ENCODE measurements at places on chromosomes 2 and 18. TPM values are rescaled to one million over a fixed set of nuclear protein-coding genes. Genes with fewer than 3 reads are reported as not detected.

DNA sequence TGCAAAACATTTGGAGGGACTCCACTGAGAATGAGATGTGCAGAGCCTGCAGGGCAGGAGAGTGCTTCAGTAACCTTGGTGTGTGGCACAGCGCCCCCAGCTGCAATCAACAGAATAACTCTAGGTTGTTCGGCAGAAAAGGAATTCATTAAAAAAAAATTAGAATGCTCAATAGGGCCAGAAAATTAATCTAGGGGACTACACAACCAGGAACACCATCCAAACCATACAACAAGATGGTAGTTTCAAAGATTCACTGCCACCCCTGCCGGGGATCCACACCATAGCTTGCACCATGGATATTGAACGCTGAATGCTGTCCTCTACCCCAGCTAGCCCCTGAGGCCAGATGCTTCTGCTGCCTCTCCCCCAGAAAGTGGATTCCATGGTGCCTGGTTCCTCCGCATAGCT, 50.1 kb downstream of the THUMPD2 start:
- H3K4me1 ChIP-seq = peaks cover 4% of the 10 kb centered on the region
- peaks cover 4% of the 10 kb centered on the region for H3K27me3 ChIP-seq

DNA sequence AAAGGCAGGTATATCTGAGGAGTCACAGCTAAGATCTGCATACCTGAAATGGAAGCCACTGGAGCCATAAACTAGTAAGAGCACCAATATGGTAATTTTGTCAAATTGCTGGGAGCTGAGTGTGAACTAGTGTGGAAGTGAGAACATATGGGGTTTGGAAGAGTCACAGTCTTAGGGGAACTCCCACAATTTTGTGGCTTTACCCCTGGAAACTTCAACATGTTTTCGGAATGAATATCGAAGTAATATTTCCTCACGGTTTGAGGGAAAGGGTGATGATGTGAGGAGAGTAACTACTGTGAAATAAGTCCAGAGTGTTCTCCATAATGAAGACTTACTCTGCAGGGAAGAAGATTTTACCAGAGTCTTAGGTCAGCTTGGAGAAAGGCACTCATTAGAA, 565.9 kb downstream of the RIT2 start:
- H3K36me3 ChIP-seq = no peaks in the 10 kb centered on the region
- no peaks in the 10 kb centered on the region for H3K27me3 ChIP-seq
- no peak overlapping the region for H3K4me3 ChIP-seq
- no peak overlapping the region for H3K27ac ChIP-seq
- no peak for DNase-seq
- H3K4me1 ChIP-seq = no peaks in the 10 kb centered on the region

GRCh38 chr2:185895828-185896693, 157.5 kb downstream of the FSIP2 start:
- no peak overlapping the region for H3K4me3 ChIP-seq
- no peaks in the 10 kb centered on the region for H3K36me3 ChIP-seq
- no peaks in the 10 kb centered on the region for H3K27me3 ChIP-seq
- no peak overlapping the region for H3K27ac ChIP-seq
- no peaks in the 10 kb centered on the region for H3K4me1 ChIP-seq

GRCh38 chr2:181742922-181743722, 62.8 kb upstream of the NEUROD1 start:
- no peak overlapping the region for H3K27ac ChIP-seq
- no peak for DNase-seq
- H3K4me1 ChIP-seq = no peaks in the 10 kb centered on the region
- peaks cover 10% of the 10 kb centered on the region for H3K27me3 ChIP-seq
- H3K4me3 ChIP-seq = no peak overlapping the region
- H3K36me3 ChIP-seq = no peaks in the 10 kb centered on the region

DNA sequence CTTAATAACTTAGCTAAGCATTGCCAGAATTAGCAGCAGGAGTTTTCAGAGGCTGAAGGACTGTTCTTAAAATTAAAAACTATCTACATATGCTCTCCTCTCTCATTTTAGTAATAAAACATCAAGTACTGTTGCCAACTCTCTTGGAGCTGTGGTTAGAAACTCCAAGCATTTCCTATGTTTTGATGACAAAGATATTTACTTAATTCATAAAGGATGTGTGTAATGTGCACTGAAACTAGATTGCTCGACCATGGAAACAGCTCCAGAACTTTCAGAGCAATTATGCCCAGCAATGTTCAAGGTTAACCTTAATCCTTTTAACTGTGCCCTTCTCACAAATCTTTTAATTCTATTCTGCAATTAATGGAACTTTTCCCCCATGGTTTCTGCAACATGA, 8.4 kb downstream of the GRP start:
- H3K27me3 ChIP-seq = peaks cover 36% of the 10 kb centered on the region
- H3K4me1 ChIP-seq = no peaks in the 10 kb centered on the region
- no peaks in the 10 kb centered on the region for H3K36me3 ChIP-seq

GRCh38 chr2:44579837-44580230, 218.1 kb downstream of the CAMKMT start:
- no peak overlapping the region for H3K27ac ChIP-seq
- H3K36me3 ChIP-seq = peaks cover 2% of the 10 kb centered on the region
- H3K27me3 ChIP-seq = no peaks in the 10 kb centered on the region
- DNase-seq = no peak
- peaks cover 22% of the 10 kb centered on the region for H3K4me1 ChIP-seq

DNA sequence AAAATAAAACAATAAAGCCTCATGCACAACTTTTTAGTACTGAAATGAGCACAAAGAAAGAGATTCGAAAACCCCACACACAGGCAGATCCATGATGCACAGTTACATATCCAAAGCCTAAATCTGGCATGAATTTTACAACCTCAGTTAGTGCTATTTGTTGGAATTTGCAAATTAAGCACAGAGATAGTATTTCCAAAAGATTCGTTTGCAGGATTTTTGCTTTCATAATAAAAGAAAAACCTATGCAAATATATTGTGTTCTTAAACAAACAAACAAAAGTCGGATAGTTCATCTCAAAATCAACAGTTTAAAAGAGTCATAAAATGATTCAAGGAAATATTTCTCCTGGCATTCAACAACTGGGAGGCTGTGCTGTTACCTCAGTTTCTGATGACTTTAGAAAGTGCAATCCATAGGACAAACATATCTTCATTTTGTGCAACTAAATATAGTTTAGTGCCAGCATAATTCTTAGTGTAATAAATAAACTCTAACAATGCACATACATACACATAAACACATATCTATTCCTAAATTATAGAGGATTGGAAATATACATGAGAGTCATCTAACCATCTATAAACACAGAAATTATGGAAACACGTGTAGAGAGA, 10.8 kb downstream of the PAX3 start:
- H3K27ac ChIP-seq = no peak overlapping the region
- no peaks in the 10 kb centered on the region for H3K36me3 ChIP-seq
- peaks cover 62% of the 10 kb centered on the region for H3K27me3 ChIP-seq

DNA sequence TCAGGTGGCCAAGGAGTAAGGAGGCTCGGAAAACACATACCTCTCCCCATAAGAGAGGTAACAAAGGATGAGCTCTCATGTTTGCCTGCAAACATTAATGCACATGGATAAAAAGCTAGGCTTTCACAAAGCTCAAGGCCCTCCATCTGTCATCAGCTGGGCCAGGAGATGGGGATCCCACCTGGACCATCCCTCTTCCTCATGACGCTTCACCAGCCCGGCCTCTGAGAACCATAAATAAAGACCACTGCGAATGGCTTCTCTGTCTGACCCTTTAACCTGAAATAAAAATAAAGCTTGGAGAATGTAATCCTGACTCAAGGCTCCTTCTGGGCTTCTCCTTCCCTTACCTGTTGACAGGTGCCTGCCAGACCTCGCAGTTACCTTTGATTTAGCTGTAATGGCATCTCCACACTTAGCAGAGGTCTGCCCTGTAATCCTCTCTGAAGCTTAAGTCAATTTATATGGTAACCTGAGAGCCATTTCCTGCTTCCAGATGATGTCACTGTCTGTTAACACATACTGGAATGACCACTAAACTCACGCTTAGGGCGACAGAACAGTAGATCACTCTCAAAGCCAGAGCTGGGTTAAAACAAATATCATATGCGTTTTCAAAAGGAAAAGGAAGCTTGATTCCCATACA, 29.3 kb upstream of the FOXI3 start:
- DNase-seq = no peak
- H3K4me3 ChIP-seq = no peak overlapping the region
- H3K27me3 ChIP-seq = peaks cover 5% of the 10 kb centered on the region

GRCh38 chr18:42773870-42774269, 341.6 kb downstream of the RIT2 start:
- no peak overlapping the region for H3K27ac ChIP-seq
- H3K36me3 ChIP-seq = no peaks in the 10 kb centered on the region
- no peaks in the 10 kb centered on the region for H3K4me1 ChIP-seq
- no peak overlapping the region for H3K4me3 ChIP-seq
- no peaks in the 10 kb centered on the region for H3K27me3 ChIP-seq
- no peak for DNase-seq

- no peak overlapping the region for H3K27ac ChIP-seq
- H3K36me3 ChIP-seq = peaks cover 1% of the 10 kb centered on the region
- H3K4me3 ChIP-seq = no peak overlapping the region
- no peaks in the 10 kb centered on the region for H3K27me3 ChIP-seq
- H3K4me1 ChIP-seq = peaks cover 22% of the 10 kb centered on the region
Measured at GRCh38 chr2:207235621-207236020, 69.9 kb upstream of the KLF7 start.

DNA sequence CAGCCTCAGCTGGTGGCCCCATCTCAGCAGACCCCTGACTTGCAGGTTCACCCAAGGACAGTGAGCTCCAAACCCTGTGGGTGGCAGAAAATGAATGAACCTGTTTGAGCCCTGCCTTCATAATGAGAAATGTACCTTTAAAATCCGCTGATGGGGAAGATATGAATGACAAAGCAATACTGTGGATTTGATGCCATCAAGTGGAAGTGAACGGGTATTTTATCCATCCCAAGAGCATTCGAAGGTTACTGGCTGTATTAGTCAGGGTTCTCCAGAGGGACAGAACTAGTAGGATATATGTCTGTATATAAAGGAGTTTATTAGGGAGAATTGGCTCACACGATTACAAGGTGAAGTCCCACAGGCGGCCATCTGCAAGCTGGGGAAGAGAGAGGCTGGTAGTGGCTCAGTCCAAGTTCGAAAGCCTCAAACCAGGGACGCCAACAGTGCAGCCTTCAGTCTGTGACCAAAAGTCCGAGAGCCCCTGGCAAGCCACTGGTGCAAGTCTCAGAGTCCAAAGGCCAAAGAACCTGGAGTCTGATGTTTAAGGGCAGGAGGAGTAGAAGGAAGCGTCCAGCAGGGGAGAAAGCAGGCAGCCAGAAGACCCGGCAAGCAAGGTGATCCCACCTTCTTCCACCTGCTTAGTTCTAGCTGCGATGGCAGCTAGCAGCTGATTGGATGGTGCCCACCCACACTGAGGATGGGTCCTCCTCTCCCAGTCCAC, 32.1 kb downstream of the TOGARAM2 start:
- peak overlapping the region; percentile 99 for H3K27ac ChIP-seq
- H3K4me1 ChIP-seq = peaks cover 76% of the 10 kb centered on the region
- H3K36me3 ChIP-seq = peaks cover 3% of the 10 kb centered on the region
- no peaks in the 10 kb centered on the region for H3K27me3 ChIP-seq

GRCh38 chr2:132468821-132469675, 52.4 kb downstream of the GPR39 start:
- no peaks in the 10 kb centered on the region for H3K36me3 ChIP-seq
- H3K27ac ChIP-seq = no peak overlapping the region
- H3K4me3 ChIP-seq = no peak overlapping the region
- H3K4me1 ChIP-seq = no peaks in the 10 kb centered on the region
- no peak for DNase-seq

DNA sequence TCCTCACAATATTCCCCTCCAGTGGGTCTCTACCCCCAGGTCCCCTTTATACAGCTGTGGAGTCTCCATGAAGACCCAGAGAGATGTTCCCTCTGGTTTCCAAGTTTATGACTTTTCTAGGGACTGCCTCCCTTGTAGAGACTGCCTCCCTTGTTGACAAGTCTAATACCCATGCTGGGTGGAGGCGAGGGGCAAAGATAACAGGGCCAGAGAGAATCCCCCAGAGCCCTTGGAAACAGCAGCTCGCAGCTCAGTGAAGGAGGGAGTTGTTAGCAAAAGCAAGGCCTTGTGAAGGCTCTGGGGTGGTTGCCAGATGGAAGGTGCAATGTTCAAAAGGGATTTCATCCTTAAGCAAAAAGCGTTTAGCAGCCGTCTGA, 75.0 kb upstream of the GATA6 start:
- no peaks in the 10 kb centered on the region for H3K4me1 ChIP-seq
- no peak overlapping the region for H3K27ac ChIP-seq
- peaks cover 6% of the 10 kb centered on the region for H3K27me3 ChIP-seq
- no peak overlapping the region for H3K4me3 ChIP-seq

GRCh38 chr2:179536185-179536584, 271.6 kb upstream of the SESTD1 start:
- no peaks in the 10 kb centered on the region for H3K4me1 ChIP-seq
- no peaks in the 10 kb centered on the region for H3K27me3 ChIP-seq
- no peak for DNase-seq
- H3K4me3 ChIP-seq = no peak overlapping the region
- H3K27ac ChIP-seq = no peak overlapping the region

DNA sequence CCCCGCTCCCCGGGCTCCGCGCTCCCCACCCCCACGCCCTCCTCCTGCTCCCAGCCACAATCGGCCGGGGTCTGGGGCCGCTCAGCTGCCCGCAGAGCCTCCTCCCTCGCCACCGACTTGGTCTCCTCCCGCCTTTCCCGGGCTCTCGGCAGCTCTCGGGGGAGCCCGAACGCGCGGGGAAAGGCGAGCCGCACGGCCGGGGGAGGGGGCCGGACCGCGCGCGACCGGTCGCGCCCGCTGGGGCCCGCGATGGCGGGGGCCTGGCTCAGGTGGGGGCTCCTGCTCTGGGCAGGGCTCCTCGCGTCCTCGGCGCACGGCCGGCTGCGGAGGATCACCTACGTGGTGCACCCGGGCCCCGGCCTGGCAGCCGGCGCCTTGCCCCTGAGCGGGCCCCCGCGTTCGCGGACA, 327 bp downstream of the LTBP1 start:
- peak overlapping the region; percentile 39 for H3K4me3 ChIP-seq
- H3K27ac ChIP-seq = no peak overlapping the region
- H3K4me1 ChIP-seq = peaks cover 11% of the 10 kb centered on the region
- no peaks in the 10 kb centered on the region for H3K36me3 ChIP-seq
- DNase-seq = no peak
- H3K27me3 ChIP-seq = peaks cover 41% of the 10 kb centered on the region

GRCh38 chr2:67845621-67846369, 217.0 kb downstream of the C1D start:
- peaks cover 3% of the 10 kb centered on the region for H3K27me3 ChIP-seq
- no peaks in the 10 kb centered on the region for H3K36me3 ChIP-seq
- no peak for DNase-seq
- H3K4me1 ChIP-seq = no peaks in the 10 kb centered on the region

- peaks cover 26% of the 10 kb centered on the region for H3K4me1 ChIP-seq
- H3K36me3 ChIP-seq = peaks cover 51% of the 10 kb centered on the region
- peak overlapping the region; percentile 0 for H3K27ac ChIP-seq
- no peak for DNase-seq
Measured at GRCh38 chr2:112092286-112093041, 37.4 kb downstream of the TMEM87B start.

- H3K36me3 ChIP-seq = peaks cover 39% of the 10 kb centered on the region
- peaks cover 29% of the 10 kb centered on the region for H3K4me1 ChIP-seq
- no peak for DNase-seq
- no peaks in the 10 kb centered on the region for H3K27me3 ChIP-seq
Measured at GRCh38 chr2:226772389-226773179, 27.0 kb downstream of the IRS1 start.

GRCh38 chr2:61537277-61537949, 743 bp downstream of the XPO1 start:
- H3K27ac ChIP-seq = peak overlapping the region; percentile 100
- no peaks in the 10 kb centered on the region for H3K27me3 ChIP-seq
- H3K36me3 ChIP-seq = peaks cover 14% of the 10 kb centered on the region
- H3K4me3 ChIP-seq = peak overlapping the region; percentile 100
- peaks cover 23% of the 10 kb centered on the region for H3K4me1 ChIP-seq

SH3RF3 gene
- total RNA-seq = 0.36 TPM

SATB2 gene
- total RNA-seq = 0.06 TPM

NTSR2 gene
- not detected for total RNA-seq

CPS1 gene
- 0.68 TPM for total RNA-seq

PECR gene
- 28.2 TPM for total RNA-seq

TMEM247 gene
- not detected for total RNA-seq

ANKRD53 gene
- total RNA-seq = 0.33 TPM

Data from activated naive CD8-positive, alpha-beta T cell treated with anti-CD3 and anti-CD28 coated beads, Interleukin-2, amount 10 ng/mL, durations not matched to agents 7 days and 5 days (primary cell).